Upper lobe of right lung (tissue), 1 donor: ENCODE measurements at places on chromosomes 2 and 18.
A peak's percentile ranks its signal among the peaks of the same experiment; 100 is the strongest.

DNA sequence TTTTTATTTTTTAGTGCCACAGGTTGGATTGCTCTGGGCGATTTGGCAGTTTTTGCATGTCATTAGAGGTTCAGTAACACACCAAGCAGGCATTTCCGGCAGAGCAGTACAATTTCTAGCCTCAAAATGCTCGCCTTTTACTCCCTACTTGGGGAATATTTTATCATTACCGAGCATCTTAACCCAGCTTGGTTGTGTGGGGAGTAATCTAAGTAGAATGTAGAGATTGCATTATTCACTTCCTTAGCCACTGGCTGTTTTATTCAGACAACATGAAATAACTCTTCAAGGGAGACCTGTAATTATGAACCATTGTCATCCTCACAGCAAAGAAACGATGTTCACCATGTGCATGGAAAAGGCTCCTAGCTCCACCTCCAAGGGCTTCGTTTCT, 13.1 kb downstream of the GRP start:
- no peak for DNase-seq

DNA sequence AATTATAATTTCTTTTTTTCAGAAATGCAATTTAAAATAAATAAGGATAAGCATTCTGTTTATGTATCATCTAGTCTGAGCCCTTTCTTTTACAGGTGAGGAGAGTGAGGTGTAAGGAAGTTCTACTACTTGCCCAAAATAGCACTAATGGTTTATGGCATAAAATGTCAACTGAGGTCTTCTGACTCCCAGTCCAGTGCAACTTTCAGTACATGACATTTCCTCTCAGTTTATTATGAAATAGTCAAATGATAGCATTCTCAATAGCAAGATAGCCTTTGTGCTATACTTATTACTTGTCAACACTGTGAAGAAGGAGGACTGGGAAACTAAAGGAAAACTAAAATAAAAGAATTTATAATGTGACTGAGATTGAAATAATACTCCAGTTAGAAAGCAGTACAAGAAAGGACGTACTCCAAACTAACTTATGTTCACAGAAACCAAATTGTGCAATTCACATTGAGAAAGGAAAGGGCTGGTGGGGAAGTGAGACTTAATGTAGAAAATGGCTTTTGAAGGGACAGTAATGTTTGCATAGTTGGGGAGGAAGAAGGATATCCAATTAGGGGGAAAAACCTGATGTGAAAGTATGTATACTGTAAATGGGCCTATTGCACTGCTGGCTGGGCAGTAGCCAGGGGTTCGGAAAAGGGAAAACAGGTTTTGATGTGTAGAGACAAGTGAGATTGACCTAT, 166.7 kb upstream of the ZEB2 start:
- no peak for DNase-seq

GRCh38 chr2:136286423-136286822, 168.5 kb upstream of the CXCR4 start:
- no peak for DNase-seq

DNA sequence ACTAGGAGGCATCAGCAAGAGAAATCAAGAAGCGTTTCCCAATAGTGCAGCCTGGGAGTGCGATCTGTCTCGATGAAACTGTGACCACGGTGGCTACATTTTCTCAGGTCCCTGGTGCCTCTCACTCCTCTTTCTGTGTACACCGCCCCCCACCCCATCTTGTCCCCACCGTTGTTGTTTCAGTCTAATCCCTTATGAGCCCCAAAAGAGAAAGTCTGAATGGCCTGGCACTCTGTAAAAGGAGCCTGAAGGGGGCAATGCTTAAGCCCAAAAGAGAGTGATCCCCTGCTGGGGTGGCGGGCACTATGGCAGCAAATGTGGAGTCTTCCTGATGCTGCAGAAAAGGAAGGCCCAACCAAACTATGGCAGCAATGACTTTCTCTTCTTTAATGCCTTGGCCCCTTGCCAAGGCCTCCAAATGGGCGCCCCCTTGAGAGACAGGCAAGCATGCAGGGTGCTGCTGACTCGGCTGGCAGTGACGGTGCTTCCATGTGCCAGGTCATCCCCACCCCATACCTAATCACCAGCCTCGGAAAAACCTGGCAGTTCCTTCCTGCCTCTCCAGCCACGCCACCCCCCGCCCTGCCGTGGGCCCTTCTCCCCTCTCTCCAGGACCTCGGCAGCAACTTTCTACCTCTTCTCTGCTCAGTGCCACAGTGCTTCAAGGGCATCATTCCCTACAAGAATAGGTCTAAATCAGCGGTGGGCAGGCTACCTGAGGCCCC, 123.0 kb downstream of the CYP26B1 start:
- peak; percentile 32 for DNase-seq

GRCh38 chr18:56307354-56308170, 330.8 kb downstream of the TXNL1 start:
- DNase-seq, result no peak

DNA sequence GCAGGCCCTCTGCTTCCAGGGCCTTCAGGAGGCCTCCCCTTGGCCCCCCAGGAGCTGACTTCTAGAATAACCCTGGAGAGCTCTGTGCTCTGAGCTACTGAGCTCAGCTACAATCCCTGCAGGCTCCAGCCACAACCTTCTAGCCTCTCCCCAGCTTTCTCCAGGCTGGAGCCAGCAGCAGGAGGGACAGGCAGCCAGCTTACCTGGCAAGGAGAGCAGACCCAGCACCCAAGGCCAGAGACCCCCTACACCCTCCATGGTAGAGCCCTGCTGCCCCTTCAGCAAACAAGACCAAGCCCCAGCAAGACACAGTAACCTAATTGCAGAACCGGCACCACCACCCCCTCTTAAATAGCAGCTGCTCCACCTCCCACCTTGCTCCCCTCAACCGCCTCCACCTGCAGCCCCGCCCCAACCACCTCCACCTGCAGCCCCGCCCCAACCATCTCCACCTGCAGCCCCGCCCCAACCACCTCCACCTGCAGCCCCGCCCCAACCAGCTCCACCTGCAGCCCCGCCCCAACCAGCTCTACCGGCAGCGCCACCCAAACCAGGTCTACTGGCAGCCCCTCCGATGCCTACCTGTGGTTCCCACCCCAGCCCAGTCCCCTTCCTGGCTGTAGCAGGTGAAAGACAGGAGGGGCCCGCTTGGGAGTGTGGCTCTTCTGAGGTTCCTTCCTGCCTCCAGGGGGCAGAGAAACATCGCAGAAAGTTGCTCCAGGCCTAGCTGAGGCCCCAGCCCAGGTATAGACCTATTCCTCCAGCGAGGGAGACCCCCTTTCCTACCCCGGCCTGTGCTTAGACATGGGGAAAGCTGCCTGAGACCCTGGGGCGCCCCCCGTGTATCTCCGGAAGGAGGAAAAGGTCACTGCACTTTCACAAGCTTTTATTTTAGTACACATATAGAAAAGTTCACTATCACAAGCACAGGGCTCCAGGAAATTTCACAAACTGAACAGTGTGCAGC, at the start of gene ASTL:
Gene ASTL (minus strand): TSS at position 324 of the 967 bp plus-strand sequence. CDS start 66 bp downstream, at position 258.
- DNase-seq, result peak; percentile 85
